ENCODE measurements at places on chromosomes 3 and 15.

GRCh38 chr3:73786321-73786807 is 161.6 kb upstream of the PDZRN3 start:
- DNase-seq: peak; percentile 43

GRCh38 chr15:33722005-33722672 is 246.2 kb upstream of the CHRM5 start:
- DNase-seq: peak; percentile 52

DNA sequence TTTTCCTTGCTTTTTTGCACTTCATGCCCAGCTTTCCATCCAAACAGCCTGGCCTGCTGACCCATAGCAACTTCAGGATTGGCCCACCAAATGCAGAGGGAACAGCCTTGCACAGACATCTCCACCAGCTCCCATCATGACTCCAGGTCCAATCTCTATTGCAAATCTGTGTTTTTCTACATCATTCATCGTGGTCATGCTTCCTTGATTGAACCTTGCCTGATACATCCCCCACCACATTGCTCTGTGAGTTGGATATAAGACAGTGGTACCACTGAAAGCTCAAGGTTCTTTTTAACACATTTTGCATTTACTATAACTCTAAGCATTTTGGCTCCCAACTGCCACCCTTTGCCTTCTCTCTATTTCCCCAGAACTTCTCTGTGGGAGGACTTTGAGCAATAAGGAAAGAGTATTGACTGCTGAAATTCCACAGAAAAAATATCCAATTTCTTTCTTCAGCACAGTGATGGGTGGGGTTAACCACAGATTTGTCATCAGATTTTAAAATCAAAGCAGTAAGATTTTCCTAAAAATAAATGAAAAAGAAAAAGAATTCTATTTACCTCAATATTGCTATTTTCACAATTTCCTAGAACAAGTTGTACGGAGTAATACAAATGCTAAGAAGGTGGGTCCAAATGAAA is 114.6 kb upstream of the GALNT15 start:
- no peak for DNase-seq

DNA sequence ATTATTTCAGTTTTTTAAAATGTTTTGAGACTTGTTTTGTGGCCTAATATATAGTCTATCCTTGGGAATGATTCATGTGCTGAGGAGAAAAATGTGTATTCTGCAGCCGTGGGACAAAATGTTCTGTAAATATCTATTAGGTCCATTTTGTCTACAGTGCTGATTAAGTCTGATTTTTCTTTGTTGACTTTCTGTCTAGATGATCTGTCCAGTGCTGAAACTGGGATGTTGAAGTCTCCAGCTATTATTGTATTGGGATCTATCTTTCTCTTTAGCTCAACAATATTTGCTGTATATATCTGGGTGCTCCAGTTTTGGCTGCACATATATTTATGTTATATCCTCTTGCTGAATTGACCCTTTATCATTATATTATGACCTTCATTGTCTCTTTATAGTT is 85.2 kb downstream of the UBE2E2 start:
- DNase-seq: no peak

DNA sequence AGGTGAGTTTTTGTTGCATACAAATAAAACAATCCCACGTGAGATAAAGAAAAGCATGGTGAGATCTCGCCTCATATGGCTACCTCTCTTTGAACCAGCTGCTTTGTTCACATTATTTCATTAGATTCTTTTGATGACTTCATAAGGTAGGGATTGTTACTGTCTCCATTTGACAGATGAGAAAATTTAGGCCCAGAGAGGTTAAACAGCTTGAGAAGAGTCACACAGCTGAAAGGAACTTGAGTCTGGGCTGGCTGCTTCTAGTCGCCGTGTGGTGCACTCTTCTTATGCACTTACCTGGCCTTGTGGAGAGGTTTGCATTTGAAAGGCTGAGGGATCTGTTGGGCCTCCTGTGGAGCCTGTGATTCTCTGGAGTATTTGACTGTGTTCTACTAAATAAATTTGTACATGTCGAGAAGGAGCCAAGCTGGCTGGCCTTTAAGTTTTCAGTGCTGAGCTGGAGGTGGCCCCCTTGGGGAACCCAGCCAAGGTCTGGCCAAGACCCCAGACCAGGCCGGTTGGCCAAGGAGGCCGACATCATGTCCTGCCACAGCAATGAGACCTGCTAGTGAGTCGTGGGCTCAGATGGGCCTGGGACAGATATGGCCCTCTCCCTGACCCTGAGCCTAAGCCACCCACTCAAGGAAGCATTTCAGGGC is 125.1 kb downstream of the SMAD6 start:
- DNase-seq: no peak

- no peak for DNase-seq
Measured at GRCh38 chr3:187931770-187932278, 186.6 kb upstream of the BCL6 start.

GRCh38 chr3:73432023-73432705 is 192.6 kb downstream of the PDZRN3 start:
- no peak for DNase-seq

GRCh38 chr3:58553003-58553402 is 16.0 kb upstream of the ACOX2 start:
- DNase-seq: no peak

DNA sequence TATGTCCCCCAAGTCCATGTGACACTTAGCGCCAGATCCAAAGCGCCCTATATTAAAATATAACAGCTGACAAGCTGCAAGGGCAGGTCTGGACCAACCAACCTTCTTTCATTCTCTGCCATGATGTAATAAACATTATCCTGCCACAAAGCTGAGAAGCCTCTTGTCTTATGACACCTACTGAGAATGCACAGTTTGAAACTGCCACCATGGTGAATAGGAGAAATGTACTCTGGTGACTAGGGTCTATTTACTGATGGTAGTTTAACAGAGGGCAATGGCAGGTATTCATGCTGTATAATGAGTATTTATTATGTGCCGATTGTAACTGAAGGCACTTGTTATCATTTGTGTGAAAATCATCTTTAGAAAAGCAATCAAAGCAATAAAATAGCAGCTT is 634.0 kb downstream of the OTOL1 start:
- no peak for DNase-seq

DNA sequence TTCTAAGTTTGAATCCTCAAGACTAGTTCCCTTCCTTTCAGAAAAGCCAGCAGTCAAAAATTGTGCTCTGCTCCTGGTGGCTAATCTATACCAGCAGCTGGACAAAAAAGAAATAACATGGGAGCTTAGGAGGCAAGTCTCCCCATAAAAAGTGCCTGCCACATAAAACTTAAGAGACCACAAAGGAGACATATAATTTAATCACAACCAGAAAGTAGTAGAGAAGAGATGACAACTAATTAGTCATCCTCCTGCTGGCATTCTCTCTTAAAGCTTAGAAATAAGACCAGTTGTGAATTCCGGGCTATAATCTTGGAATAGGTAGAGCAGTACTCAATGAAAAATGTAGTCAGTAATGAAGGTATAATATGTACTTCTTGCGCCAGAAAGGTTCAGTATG is 20.2 kb upstream of the IMPG2 start:
- DNase-seq: peak; percentile 4

- DNase-seq: no peak
Measured at GRCh38 chr3:197736010-197736490, 654 bp downstream of the RUBCN start.

- no peak for DNase-seq
Measured at GRCh38 chr15:85073556-85074194, 92.0 kb downstream of the PDE8A start.

GRCh38 chr3:44712455-44713075 is at the start of gene ZNF502:
Gene ZNF502, plus strand, starts transcription at chr3:44712660. Its CDS starts 7,602 bp downstream, at chr3:44720262.
- DNase-seq: peak; percentile 67

DNA sequence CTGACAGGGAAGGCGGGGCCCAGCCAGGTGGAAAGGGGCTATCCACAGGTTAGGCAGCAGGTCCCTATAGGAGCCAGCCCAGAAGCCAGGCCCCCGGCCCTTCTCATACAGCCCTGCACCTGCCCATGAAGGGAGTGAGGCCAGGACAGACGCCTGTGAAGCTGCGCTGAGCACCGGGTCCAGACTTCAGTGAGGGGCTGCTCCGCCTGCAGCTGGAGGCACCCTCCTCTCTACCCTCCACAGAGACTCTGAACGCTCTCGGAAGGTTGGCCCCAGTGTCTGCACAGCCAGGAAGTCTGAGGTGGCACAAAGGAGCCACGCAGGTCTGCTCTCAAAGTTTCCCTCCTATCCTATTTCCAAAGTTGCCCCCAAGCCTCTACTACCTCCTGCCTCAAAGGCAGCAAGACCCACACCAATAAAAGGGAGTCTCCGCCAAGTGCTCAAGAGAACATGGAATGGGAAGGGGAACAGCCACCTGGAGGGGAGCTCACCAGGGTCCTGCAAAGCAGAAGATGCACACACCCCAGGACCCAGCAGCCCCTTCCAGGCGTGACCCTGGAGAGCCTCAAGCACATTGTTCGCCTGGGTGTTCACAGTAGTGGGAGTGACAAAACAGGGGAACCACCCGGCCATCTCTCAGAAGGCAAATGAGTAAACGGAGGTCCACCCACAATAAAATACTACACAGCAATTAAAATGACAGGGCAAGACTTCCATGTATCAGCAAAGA is 19.5 kb downstream of the XXYLT1 start:
- DNase-seq: no peak

- DNase-seq: no peak
Measured at GRCh38 chr3:105958237-105959000, 89.6 kb upstream of the CBLB start.

- no peak for DNase-seq
Measured at GRCh38 chr3:97928986-97929385, 43.2 kb downstream of the RIOX2 start.

- DNase-seq: no peak
Measured at GRCh38 chr15:39730552-39730951, 52.1 kb downstream of the FSIP1 start.

DNA sequence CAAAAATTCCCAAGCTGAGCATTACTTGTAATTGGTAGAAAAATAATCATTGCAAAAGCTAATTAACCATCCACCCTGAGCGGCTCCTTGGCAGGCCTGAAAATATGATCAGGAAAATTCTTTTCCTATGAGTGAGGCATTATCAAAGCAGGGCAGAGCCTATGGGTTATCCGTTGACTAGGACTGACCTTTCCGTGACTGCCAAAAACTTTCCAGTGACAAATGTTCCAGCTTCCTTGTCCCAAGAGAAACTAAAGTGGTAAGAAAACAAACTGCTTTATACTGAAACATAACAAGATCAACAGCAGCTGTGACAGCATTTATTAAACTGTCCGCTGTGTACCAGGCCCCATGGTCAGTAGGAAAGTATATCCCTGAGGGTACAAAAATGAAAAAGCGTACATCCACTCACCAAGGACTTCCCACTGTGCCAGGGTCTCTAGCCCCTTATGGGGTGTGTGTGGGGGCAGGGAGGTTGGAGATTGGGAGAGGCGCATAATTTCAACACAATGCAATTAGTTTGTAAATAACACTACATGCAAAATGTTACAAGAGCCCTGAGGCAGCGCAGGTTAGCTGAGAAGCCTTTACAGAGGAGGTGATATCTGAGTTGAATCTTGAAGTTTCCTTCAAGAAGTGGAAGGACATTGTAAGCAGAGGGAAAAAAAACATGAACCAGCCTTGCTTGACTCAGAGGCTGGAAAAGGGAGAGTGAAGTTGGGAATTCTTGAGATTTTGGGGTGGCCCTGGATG is 8.5 kb downstream of the LIPC start:
- DNase-seq: no peak

GRCh38 chr3:127395663-127396355 is 108.0 kb upstream of the PRR20G start:
- no peak for DNase-seq

DNA sequence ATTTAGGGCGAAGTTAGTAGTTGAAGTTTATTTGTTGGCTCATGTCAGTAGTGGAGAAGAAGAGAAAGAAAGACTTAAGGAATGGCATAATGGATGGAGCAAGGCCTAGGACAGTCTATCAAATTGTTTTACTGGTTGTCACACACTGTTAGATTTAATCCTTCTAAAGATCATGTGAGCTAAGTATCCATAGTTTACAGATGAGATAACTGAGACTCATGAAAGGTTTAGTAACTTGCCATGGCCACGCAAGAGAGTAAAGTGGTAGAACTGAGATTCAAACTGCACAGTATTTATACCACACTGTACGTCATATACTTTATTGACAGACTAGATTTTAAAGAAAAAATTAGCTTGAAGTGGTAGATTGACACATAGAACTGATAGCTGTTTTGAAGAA is 11.4 kb downstream of the SPRED1 start:
- DNase-seq: no peak

DNA sequence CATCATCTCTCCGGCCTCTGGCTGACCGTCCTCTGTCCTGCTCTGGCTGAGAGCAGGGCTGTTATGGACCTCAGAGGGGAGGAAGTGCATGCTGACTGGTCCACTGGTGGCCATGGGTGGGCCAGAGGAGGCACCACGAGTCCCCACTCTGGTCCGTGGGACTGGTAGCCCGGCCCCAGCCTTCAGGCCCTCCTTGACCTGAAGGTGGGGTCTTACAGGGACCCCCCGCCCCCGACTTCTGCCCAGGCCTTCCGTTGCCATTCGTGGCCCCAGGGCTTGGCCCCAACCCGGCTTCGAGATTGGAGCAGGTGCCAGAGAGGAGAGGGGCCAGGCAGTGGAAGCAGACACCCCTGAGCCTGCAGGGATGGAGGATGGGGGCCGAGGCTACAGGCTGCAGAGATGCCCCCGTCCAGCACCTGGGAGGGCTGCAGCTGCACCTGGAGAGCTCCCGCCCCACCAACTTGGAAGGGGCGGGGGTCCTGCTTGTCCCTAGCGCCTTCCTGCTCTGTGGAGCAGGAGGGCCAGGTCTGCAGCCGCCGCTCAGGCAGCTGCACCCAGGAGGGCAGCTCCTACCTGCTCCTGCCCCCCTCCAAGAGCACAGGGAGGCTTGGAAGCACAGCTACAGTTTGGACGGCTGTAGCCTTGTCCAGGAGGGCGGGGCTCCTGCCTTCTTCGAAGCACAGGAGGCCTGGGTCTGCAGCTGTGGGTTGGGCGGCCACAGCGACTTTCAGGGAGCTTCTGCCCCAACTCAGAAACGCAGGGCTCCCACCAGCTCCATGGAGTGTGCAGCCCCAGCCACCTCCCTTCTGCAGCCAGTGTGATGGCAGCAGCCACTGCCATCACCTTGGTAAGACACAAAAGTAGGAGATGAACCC is 142.5 kb downstream of the KLF13 start:
- DNase-seq: no peak

GRCh38 chr3:148510116-148510515 is 187.6 kb upstream of the AGTR1 start:
- no peak for DNase-seq

- no peak for DNase-seq
Measured at GRCh38 chr3:101212730-101213129, 107.6 kb downstream of the IMPG2 start.
